LNCaP clone FGC (cell line): ENCODE measurements at places on chromosomes 4 and X.

DNA sequence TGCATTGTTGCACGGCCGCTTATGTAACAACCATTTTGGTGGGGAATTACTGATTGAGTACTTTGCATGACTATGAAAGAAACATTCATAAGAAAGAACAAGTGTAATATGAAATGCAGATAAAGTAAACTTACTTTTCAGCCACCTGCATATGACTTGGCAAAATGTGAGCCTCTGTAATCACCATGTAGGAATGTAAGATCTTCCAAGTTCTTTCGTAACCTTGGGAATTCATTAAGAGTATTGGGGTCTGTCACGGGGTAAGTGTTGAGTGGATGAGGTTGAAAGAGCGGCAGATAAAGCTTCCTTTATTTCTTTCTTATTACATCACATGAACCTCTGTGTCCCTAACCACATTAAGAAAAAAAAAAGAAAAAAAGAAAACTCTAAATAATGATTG, 348.5 kb upstream of the NR3C2 start:
- no peak for DNase-seq

DNA sequence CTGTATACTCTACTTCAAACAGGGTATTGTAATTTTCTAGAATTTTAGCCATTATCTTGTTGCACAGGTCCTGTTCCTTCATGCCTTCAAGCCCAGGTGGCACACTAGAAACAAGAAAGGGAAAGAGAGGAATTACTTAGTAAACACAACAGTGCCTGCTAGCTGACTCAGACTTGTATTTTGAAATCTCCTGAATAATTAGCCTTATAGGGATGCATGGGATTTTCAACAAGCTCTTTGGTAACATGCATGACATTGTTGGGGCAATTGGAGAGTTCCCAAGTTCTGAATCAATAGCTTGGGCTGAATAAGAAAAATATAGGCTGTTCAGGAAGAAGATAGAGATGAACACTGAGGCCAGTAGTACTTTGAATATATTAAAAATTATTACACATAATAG, 118.8 kb downstream of the FAM13A start:
- no peak for DNase-seq

DNA sequence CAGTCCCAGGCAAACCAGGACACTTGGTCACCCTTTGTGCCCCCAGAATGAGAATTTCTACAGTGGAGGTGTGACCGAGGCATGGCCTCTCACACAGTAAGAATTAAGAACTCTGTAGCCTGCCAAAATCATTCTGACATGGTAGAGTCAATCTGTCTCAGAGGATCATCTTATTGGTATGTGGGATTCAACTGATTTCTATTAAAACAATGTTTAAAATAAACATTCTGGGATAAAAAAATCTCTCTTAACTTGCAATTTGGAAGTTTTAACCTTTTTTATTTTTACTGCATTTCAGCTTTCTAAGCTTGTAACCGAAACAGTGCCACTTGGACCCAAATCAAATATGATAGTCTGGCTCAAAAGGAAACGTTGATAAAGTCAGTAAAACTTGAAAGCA, 165.4 kb upstream of the LDB2 start:
- DNase-seq, result no peak

DNA sequence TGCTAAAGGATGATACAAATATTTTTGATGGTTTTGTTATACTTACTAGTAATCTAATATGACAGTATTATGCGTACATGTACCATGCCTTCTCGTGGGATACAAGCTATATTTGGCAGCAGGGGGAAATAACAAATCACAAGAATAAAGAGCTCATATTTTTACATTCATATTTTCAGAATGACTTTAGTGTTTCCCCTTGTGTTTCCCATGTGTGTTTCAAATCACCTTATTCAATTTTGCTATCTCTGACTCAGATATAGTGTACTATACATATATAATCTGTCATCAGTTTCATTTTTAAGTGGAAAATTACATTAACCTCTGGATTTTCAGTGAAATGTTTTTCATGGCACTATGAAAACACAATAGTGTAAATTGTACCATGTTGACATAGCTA, 146.8 kb downstream of the RPA4 start:
- DNase-seq, result no peak

DNA sequence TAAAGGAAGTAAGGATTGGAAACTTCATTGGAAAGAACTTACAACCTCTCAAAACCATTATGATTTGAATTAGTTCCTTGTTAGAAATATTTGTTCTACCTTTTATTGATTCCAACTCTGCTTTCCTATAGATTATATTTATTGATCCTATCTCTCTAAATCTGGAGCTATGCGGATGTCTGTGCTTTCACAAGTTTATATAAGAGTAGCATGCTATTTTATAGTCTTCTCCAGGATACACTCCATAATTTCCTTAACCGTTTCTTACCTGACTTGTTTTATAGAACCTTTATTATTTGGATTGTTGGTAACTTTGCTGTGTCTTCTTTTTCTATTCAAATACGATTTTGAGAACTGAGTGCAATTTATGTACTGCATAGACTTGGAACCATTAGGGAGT, 668.1 kb downstream of the RAPGEF2 start:
- peak; percentile 83 for DNase-seq

DNA sequence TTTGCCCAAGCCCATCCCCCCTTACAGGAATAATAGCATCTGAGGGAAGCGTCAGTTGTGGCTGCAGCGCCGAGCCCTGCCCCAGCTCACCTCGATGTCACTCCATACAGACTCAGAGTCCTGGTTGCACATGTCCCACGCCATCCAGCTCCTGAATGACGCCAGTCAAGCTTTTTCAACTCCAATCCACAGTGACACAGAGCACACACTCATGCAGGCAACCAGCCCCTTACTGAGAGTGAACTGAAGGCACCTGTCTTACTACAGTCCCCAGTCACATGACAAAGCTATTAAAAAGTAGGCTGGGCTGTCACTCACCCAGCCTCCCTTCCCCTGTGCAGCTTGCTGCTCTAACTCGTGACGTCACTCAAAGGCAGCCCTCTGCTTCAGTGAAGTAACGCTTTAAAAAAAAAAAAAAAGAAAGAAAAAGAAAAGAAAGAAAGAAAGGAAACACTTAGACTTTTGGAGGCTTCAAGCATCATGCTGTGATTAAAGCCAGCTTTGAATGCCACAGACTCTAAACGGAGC, at the start of gene PPARGC1A:
Gene PPARGC1A, minus strand, starts transcription at position 234 of the 528 bp plus-strand sequence. Its CDS starts 90 bp downstream, at position 144.
- no peak for DNase-seq

- no peak for DNase-seq
Observed at GRCh38 chrX:16638533-16638932, 11.4 kb upstream of the S100G start.

DNA sequence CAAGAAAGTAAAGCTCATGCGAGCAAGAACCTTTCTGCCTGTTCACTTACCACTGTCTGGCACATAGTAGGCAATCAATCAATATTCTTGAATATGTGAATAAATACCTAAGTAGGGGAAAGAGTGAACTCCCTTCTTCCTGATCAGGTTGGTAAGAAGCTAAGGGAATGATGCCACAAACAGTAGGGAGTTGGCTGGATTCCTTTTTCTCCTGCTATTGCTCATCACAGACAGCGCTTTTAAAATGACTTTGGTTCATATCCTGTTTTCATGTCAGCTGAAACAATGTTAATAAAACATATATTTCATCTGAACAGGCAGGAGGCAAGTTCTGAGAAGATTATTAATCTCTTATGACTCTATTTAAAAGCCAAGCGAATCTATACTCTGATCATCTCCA, 99.2 kb downstream of the NSUN7 start:
- no peak for DNase-seq

DNA sequence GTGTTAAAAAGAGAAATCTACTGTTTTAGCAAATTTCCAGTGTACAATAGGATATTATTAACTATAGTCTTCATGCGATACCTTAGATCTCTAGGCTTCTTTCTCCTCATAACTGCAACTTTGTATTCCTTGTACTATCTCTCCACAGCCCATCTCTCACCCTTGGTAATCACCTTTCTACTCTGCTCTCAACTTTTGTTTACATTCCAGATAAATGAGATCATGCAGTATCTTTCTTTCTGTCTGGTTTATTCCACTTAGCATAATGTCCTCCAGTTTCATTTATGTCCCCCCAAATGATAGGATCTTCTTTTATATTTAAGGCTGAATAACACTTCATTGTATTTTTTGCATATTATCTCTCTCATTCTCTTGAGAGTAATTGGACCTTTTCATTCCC, 165.5 kb downstream of the HS3ST1 start:
- no peak for DNase-seq

- no peak for DNase-seq
Observed at GRCh38 chr4:141955696-141956095, 319.3 kb downstream of the IL15 start.

DNA sequence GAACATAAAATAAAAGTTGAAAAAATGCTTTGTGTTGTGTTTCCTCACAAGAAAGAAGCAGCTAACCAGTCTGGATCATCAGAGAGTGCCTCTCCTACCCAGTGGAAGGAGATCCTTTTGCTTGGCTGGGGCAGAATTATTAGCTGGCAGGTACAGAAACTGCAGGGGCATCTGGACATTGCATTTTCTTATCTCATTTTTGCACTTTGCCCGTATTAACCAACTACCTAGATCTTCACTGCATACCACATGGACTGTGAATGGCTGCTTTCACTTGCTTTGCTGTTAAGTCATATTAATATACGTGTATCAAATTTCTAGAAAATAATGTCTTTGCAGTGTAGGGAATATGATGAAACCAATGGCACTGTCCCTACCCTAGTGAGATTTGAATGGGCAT, 52.9 kb upstream of the PDGFRA start:
- DNase-seq, result no peak

DNA sequence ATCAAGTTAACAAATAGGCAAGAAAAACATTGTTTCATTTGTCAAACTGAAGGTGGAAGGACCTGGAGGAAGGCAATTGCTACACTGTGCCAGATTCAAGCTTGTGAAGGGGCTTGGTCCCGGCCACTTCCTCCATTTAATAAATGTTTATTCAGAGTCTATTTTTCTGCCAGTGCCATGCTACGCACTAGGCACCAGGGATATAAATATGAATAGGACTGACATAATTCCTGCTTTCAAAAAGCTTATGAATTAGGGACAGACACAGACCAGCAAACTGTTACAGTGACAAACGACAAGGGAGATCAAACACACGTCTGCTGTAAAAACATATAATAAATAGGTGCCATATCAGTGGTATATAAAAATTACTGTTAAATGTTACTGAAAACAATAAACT, 571 bp downstream of the TLR6 start:
- DNase-seq, result no peak

GRCh38 chrX:15607067-15607466, 6.3 kb upstream of the ACE2 start:
- DNase-seq, result peak; percentile 82

GRCh38 chrX:51281758-51282318, 50.8 kb upstream of the NUDT10 start:
- no peak for DNase-seq

DNA sequence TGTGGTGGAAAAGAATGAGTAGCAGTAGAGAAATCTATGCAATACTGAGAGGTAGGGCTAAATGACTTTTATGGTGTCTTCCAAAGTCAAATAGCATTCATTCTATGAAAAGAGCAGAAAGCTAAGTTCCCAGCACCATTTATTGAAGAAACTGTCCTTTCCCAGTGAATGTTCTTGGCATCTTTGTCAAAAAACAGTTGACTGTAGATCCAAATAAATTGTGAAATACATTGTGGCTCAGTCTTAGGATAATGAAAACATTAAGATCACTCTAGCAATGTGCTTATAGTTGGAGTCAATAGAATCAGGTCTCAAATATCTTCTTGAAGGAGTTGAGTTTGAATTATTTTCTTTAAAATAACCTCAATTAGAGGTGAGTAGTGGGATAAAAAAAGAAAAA, 19.4 kb downstream of the AREG start:
- no peak for DNase-seq

DNA sequence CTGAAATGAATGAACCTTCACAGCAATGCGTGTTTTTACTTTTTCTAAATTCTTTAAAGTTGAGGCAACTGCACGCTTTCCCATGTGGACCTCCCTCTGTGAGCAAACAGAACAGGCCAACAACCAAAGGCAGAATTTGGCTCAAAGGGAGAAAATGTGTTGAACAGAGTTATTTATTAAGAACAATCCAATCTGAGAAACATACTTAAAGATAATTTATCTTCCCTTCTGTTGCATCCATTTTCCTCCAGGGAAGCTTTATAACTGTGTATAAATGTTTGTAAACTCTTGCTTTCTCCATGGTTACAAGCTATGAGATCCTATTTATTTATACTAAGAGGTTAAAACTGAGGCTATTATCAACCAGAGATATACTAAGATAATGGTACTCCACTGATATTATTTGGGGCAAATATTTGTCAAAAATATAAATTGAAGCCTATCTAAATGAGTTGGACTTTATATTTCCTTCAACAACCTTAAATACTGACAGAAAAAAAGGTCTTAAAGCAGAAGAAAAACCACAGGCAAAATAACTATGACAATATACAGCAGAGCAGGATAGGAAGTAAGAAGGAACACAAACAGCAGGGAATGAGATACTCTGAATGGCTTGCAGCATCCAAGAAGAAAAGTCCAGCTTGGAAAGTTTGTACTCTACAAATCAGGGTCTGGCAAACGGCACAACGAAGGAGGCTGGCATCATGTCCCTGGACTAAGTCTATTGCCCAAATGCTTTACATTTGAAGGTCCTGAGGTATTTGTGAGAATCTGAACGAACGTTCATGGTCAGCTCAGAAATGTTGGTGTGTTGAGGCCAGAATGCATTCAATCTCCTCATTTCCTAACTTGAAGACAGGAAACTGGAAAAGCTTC, 663.2 kb upstream of the INTU start:
- no peak for DNase-seq

GRCh38 chr4:119795986-119796578, 167.5 kb upstream of the PDE5A start:
- no peak for DNase-seq

DNA sequence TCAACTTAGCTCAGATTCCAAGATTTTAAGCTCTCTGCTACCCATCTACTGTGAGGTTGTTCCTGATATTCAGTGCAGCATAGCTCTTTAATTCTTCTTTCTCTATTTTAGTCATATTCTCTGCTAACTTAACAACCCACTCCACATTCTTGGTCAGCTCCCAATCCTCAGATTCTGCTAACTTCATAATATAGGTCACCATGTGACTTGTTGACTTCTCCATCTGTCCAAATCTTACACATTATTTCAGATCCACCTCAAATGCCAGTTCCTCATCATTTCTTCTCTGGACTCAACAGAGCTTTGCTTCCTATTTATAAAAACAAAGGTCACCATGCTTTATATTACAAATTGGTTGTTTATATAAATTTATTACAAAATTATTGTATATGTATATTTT, 29.3 kb upstream of the RXFP1 start:
- no peak for DNase-seq
